ENCODE measurements at places on chromosomes 4 and X.

- no peak for DNase-seq
Observed at GRCh38 chr4:108889696-108890483, 127.0 kb upstream of the ETNPPL start.

DNA sequence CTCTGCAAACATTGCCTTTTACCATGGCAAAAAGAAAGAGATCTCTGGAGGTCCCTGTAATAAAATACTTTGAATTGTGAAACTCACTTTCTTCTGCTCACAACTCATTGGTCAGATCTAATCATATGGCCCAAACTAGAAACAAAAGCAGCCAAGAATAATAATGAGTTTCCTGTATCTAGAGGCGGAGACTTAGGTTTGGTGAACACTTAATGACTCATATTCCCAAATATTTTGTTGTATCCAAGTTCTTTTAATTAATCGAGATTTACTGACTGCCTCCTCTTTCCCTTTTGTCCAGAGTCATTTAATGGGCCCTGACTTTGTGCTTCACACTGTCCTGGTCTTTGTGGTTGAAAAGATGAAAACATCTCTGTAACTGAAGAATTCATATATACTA lies 190.6 kb downstream of the CCSER1 start:
- DNase-seq: no peak

DNA sequence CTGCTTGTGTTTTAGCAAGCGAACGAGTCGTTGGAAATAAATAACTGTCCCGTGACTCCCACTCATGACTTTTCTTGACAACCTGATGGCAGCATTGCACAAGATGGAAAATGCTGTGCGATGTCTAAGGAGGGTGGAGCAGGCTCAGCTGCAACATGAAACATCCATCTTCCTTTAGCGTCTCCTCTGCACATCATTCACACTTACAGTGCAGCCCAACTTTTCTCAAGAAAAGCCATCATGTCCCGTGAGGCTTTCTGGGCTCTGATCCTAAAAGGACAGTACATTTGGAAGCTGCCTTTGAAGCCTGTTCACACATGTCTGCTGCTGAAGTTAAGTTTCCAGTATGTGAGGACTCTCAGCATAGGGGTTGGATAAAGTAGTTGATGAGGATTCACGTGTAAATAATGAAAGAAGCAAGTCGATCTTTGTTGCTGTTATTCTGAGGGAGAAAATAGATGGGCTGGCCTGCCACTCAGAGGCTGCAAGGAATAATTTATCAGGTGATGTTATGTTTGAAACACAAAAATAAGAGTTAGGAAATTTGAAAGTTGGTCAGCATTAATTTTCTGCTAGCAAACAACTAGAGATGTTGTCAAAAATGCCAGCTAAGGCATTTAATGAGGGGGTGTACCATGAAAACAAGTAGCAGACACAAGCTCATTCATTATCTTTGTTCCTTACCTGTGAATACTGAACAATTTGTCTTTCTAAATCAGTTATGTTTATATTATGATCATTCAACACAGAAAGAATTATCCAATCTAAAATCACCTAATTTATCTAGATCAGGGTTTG lies 328.7 kb upstream of the ZFP42 start:
- DNase-seq: no peak

DNA sequence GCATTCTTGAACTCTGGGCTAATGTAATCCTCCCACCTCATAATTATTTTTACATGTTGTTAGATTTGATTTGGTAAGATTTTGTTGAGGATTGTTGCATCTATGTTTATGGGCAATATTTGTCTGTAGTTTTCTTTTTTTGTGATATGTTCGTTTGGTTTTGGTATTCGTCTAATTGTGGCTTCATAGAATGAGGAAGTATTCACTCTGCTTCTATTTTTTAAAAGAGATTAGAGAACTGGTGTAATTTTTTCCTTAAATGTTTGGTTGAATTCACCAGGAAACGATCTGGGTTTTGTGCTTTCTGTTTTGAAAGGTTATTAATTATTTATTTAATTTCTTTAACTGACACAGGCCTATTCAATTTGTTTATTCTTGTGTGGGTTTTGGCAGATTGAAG lies 161.2 kb upstream of the NUDT6 start:
- no peak for DNase-seq

DNA sequence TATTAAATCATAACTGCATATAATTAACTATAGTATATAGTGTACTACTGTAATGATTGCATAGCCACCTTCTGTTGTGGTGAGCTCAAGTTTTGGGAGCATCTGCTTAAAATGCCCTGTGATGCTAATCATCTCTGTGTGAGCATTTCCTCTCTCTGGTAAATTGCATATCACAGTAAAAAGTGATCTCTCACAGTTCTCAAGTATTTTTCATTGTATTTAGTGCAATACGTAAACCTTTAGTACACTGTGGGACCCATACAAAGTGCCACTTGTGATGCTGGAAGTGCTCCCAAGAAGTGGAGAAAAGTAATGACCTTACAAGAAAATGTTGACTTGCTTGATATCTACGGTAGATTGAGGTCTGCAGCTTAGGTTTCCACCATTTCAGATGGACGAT lies 82.0 kb downstream of the WWC2 start:
- DNase-seq: no peak

All from activated T-cell treated with anti-CD3 and anti-CD28 coated beads, Interleukin-2, amount 50 U/mL, for 1 hour (primary cell).